ENCODE measurements at places on chromosomes 5 and 9.
A peak's percentile ranks its signal among the peaks of the same experiment; 100 is the strongest.

DNA sequence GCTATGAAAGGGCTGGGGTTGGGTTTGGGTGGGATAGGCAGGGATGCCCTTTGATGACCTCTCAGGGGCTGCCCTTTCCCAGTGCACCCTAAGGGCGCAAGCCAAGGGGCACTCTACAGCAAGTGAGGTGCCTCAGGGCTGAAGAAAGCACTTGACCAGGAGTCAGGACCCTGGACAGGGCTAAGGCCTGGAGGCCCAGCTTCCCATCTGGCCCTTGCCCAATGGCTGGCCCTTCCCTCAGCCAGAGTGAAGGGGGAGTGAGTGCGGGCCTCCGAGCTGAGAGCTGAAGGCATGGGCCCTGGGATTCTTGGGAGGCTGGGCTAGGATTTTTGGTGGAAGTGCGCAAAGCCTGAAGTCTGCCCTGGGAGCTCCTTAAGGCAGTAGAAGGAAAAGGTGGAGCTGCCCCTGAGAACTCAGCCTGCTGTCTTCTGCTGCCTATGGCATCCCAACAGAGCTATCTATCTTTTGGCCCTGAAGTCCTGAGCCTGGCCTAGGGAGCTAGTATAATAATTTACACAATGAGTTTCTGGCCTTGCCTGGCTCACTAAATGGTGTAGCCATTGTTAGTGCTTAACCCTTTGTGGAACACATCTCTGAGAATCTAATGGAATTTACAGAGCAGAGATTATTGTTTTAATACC lies 16.4 kb downstream of the JADE2 start:
- no peak for DNase-seq

DNA sequence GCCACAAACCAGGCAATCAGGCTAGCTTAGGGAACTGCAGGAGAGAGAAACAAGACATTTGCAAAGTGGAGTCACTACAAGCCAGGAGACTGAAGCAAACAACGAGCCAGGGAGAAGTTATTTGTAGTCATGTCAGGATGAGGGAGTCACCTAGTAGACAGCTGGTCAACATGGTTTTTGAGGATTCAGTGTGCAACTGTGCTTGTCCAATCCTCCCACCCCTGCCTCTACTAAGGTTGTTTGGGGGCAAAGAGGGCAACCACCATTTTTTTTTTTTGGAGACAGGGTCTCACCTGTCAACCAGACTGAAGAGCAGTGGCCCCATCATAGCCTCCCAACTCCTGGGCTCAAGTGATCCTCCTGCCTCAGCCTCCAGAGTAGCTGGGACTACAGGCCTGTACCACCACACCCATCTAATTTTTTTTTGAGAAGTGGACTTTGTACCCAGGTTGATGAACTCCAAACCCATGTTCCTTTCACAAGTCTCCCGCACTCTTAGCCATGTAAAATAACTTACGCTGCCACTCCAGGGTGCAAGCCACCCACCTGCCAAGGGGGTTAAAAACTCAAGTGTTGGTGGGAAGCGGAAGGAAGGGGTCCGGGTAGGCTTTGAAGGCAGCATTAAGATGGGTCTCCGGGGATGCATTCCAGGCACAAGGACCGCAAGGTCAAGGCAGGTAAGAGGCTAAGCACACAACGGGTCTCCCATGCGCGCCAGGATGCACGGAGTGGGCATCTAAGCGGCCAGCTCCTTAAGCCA lies 995 bp downstream of the RPL35 start:
- no peak for DNase-seq

DNA sequence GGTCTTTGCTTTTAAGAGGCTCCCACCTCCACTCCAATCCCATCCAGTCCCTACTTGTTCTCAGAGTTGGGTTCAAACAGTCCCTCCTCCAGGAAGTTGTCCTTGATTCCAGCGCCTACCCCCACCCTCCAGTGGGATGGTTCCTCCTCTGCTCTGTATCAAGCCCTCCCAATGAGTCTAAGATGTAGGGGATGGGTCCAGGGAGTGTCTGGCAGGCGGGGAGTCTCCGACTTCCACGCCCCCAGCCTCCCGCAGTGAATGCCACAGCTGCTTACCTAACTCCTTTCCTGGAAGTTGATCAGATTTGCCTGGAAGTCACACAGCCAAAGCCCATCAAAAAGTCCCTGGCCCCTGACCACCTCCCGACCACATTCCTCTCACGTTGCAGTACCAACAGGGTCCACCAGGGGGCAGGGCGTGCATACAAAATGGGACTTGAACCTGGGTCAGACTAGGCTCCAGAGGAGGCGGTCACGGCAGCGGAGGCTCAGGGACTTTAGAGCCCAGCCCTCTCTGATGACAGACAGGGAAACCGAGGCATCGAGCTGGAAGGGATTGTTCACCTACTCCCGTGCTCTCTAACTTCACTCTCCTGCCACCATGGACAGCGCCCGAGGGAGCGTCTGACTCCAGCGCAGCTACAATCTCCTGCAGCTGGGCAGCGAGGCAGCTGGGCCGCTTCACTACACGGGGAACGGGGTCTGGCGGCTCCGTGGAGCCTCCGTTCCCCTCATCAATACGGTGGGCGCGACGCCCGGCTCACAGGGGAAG lies 25.0 kb upstream of the TDRD7 start:
- DNase-seq: peak; percentile 91

DNA sequence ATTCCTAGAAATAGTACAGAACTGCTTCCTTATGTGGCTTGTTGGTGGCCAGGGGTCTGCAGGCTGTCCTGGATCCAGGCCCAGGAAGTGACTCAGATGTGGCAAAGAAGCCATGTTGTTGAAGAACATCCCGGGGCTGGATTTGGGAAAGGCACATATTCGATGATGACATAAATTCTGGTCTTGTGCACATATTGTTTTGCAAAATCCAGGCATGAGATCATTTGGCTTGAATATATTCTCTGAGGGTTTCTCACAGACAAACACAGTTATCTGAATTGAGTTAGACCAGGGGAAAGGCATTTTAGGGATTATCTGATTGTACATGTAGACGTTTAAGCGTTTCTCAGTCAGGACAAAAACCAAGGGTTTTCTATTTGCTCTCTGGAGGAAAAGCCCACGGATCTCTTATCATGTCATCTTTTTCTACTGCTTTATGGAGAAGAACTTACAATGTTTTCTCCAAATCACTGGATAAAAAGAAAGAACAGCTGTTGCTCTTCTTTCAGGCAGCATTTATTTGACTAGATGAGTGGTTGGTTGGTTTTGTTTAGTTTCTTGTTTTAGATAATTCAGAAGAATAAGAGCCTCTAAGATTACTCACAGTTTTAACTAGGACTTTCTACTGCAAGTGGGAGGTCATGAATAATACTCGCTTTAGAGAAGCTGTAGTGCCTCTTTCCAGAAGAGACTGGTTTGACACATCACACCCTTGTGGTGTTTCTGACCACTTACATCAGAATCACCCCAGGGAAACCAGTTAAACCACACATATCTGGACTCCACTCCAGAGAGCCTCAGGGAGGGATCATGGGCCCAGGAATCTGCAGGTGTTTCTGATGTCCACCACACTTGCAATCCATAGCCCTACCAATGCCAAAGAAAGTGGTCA lies 29.5 kb upstream of the LHFPL2 start:
- DNase-seq: peak; percentile 37

- no peak for DNase-seq
Measured at GRCh38 chr9:134595014-134595413, 46.6 kb upstream of the COL5A1 start.

DNA sequence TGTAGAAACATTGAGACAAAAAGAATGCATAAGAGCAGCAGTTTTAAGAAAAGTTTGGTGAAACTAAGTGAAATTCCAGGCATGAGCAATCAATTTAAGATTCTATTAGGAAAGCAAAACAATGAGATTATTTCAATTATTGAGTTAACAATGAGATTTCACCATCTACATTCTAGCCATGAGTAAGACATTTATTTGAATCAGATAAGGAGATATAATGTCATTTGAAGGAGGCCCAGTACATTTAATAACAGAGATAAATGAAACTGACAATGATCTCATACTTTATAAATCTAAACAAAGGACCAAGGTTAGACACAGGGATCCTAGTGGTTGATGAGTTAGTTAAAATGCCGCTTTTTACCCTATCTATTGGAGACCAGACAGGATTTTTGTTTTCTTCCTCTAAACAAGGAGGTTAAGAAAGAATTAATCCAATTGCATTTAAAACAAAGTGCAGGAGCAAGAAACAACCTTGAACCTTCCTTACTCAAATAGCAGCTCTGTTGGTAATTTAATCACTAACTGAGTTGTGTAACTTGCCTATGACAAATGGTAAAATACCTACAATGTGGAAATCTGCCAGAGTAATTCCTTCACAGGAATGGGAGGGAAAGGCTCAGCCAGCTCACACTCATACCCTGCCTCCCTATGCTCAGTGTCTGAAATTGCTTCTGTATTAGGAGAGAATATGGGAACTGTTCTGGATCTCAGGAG lies 103.5 kb upstream of the NR3C1 start:
- peak; percentile 38 for DNase-seq

DNA sequence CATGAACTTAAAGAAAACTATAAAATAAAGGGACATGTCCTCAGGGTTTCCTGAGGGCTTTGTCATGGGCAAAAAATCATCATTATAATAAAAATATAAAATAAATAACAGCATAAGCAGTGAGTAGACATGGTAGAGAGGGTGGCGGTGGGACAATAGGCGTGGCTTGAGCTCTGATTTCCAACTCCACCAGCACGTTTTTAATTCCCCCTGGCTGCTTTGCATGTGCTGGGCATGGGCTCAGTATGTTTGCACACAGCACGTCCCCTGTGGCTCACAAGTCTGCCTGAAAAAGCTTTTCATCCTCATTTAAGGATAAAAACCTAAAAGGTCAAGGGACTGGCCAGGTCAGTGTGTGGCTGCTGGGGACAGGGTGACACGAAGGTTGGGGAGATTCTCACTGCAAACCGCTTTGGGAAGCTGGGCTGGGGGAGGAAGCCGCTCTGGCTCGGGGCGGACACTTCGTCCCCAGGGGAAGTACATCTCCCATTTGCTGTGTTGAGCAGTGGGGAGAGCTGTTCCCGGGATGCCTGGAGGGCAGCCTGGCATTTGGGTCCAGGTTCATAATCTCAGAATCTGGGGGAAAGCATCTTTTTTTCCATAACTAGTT lies 32.6 kb downstream of the NKX2-5 start:
- peak; percentile 30 for DNase-seq

Measured in H54 (cell line).